ENCODE measurements at places on chromosomes 11 and 22.
A peak's percentile ranks its signal among the peaks of the same experiment; 100 is the strongest.

DNA sequence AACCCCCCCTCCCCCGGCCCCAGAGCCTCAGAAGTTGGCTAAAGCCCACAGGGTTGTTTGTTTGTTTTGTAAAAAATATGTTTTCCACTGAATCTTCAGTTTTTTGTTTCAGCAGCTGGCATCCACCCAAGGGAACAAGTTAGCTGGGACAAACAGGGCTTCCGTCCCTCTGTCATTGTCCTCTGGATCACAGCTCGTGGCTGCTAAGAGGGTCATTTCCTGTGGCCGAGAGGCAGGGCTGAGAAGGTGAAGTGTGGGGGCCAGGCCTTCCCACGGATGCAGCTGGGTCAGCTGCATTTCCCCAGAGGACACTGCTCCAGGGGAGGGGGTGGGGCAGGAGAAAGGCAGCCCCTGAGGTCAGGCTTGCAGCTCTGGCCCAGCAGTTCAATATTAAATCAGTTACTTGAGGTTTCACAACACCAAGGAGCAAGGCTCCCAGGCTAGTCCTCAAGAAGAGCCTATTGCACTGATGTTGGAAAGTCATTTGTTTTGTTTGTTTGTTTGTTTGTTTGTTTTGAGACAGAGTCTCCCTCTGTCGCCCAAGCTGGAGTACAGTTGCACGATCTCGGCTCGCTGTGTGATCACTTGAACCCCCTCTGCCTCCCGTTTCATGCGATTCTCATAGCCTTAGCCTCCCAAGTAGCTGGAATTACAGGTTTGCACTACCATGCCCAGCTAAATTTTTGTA lies 34.4 kb upstream of the SMTN start:
- no peak for DNase-seq

DNA sequence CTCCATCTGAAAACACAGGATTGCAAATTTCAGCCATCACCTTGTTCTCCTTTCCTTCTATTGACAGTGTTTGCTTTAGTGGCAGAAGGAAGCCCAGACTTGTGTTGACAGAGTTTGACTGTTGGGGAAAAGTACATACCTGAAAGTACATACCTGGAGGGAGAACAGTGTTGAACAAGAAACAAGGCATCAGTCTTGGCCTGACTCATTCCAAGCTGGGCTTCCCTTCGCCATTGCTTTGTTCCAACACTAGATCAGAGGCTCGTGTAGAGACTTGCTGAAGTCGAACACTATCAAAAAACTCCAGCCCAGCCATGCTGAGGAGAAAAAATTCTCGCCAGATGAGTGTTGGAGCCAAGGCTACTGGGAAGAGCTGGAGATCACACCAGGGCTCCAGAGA lies 133.4 kb downstream of the BBOX1 start:
- DNase-seq: no peak

GRCh38 chr11:58567889-58568512 lies 7.7 kb downstream of the LPXN start:
- DNase-seq: no peak

DNA sequence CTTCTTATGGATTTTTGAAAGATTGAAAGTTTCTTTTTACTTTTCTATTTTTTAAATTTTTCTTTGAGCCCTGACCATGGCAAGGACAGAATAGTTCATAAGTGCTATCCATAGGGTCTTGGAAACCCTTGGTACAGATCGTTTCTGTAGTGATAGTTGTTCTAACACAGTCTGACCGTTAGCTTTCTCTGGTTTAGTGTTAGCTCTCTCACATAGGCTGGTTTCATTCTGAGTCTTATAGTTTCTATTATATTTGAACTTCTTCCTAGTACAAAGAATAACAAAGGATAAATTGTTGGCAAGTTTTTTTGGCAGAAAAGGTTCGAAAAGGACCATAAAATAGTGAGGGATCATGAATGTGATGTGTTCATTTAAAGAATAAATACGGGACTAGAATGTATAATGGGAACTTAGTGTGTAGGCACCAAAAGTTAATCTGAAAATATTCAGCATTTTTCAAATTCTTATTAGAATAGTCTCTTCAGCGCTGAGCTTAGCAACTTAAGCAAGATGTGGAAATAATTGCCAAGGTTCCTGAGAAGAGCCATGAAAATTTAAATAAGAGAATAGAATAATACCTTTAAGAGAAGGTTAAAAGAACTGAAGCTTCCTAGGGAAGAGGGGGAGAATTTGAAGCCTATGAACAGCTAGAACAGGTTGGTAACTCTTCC lies 24.1 kb downstream of the FDX1 start:
- no peak for DNase-seq

DNA sequence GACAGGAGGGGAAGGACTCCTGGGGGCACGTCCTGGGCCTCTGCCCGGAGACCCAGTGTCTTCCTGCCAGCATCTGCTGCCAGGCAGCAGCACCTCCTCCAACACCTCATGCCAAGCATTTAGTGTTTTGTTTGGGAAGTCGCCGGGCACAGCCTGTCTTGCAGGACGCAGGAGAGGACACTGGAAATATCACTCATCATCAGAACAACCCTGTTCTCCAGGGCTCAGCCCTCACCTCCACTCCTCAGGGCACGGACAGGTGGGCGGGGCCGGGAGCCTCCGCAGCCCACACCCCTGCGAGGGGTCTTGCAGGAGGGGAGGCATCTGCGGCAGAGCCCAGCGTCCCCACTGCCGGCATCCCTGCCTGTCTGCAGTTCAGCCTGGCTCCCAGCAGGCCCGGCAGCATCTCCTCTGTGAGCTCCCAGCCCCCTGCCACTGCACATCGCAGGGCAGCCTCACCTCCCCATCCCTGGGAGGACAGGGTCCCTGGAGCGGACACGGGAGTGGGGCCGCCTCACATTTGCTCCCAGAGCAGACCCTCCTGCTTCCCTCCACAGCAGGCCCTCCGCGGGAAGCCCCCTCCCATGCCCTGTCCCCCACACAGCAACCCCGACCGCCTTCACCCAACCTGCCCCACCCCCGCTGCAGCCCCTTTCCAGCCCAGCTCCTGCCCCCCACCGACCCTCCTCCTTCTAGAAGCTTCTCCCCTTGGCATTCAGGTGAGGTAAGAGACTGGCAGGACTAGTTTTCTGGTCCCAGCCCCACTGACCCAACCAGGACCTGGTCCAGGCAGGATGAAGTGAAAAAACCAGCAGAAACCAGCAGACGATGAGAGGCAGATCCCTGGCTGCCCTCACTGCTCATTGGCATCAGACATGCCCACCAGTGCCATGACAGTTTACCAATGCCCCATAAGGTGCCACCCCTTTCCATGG lies 72.7 kb downstream of the BRD1 start:
- no peak for DNase-seq

DNA sequence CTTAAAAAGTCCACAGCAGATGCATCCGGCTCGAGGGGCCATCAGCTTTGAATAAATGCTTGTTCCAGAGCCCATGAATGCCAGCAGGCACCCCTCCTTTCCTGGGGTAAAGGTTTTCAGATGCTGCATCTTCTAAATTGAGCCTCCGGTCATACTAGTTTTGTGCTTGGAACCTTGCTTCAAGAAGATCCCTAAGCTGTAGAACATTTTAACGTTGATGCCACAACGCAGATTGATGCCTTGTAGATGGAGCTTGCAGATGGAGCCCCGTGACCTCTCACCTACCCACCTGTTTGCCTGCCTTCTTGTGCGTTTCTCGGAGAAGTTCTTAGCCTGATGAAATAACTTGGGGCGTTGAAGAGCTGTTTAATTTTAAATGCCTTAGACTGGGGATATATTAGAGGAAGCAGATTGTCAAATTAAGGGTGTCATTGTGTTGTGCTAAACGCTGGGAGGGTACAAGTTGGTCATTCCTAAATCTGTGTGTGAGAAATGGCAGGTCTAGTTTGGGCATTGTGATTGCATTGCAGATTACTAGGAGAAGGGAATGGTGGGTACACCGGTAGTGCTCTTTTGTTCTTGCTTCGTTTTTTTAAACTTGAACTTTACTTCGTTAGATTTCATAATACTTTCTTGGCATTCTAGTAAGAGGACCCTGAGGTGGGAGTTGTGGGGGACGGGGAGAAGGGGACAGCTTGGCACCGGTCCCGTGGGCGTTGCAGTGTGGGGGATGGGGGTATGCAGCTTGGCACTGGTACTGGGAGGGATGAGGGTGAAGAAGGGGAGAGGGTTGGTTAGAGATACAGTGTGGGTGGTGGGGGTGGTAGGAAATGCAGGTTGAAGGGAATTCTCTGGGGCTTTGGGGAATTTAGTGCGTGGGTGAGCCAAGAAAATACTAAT lies 1.9 kb downstream of the NEAT1 start:
- DNase-seq: no peak

GRCh38 chr11:94769880-94770279 lies 1.7 kb downstream of the AMOTL1 start:
- DNase-seq: no peak

- DNase-seq: no peak
Measured at GRCh38 chr22:17305076-17305475, 64.2 kb upstream of the CECR2 start.

DNA sequence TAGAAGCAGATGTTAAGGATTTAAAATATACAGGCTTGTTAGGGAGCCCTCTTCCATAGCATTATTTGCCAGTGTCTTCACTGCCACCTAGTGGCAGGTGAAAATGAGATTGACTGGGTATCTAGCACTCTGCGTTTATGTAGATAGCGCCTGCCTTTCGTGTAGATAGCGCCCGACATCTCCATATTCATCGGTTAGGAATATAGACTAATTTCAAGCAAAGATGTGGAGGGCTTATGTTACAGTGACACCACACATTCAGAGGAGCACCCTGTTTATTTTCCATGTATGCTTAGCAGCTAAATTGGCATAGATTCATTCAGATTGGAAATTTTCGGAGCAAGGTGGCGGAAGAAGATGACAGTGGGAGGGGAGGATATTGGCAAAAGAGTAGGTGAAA lies 72.0 kb downstream of the SLC5A12 start:
- DNase-seq: peak; percentile 11

DNA sequence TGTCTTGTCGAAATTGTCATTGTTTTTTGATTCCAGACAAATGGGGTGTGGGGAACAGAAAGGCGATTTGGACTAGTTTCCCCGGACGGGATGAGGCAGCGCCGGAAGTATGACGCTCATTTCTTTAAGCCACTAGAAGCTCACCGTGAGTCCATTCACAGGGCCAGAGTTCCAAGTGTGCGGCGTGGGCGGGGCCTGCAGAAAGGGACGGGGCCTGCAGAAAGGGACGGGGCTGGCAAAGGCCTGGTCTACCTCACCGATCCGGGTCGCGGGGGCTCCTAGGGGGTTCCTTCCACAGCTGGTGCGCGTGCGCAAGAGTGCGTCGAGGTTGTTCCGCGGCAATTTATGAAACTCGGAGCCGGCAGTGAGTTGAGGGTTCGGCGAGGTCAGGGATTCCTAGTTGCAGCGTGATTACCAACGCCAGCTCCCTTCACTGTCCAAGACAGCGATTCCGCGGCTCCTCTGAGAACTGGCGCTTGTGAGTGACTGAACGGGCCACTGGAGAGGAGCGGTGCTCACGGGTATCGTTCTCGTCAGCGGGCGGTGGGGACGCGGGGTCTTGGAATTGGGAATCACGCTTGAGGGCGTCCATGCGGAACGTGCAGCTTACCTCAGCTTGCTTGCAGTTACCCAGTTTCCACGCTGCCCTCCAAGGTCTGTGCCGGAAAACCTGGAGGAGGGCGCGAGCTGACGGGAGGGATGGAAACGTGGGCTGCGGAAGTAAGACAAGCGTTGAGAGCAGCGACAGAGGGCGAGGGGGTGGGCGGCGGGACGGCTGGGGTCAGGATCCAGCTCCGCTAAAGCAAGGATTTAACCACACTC lies at the start of gene ZNF215:
Gene ZNF215 (plus strand): TSS at position 219 of the 822 bp plus-strand sequence. CDS start 5,847 bp downstream, outside the sequence.
- DNase-seq: no peak

DNA sequence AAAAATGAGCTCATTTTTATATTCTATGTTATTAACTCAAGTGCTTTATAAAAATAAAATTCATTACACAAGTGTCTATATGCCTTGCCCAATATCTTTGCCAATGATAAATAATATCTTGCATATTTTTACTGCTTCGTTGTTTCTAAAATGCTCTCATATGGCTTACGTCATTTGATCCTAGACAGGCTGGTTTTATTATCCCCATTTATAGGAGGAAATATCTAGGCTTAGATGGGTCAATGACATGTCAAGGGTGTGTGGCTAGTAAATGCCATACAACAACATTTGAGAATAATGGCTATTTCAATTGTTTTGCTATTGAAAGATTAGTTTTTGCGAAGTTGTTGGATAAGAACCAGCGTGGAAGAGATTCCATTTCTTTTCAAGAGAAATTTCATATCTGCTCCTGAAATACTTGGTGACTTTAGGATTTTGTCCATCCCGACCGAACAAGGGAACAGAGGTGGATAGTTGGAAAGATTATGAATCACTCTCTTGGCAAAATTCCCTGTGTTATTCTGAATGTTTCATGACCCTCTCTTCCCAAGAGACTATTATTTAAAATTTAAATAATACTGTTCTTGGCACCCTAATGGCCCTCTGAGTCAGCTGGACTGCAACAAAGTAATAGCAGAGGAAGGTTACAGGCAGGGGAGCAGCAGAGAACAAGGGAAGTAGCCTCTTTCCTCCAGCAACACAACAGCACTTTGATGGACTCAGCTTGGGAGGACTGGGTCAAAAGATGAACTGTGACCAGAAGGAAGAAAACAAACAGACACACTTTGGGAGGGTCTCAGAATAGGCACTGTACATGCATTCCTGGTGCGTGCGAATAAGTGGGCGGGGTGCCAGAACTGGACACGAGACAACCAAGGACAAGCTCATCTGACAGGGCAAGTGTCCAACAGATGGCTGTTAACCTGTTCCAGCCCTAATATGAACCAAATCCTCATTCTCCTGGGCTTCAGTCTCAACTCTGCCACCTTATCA lies 94.5 kb downstream of the ME3 start:
- DNase-seq: no peak

- DNase-seq: no peak
Measured at GRCh38 chr11:19658344-19658743, 54.3 kb upstream of the NAV2 start.

DNA sequence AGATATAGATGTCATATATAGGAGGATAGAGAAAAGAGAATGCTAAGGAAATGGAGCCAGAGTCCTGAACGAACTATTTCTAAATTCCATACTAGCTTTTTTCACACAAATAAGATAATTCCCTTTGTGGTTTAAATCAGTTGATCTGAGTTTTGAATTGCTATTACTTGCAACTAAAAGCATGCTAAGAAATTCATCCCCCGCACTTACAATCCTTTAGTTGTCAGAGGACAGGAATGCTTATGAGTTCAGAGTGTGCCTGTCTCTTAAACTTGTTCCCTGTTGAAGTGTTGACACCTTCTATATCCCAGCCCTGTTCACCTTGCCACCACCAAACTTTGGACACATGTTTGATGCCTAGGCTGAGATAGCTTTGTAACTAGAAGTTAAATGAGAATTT lies 406.2 kb downstream of the METTL15 start:
- DNase-seq: no peak

- DNase-seq: no peak
Measured at GRCh38 chr22:39738746-39739145, 154.8 kb downstream of the ENTHD1 start.

- DNase-seq: no peak
Measured at GRCh38 chr11:86688398-86689179, 16.2 kb upstream of the ME3 start.

- DNase-seq: no peak
Measured at GRCh38 chr11:100810146-100810545, 123.1 kb downstream of the ARHGAP42 start.

- DNase-seq: no peak
Measured at GRCh38 chr22:48581796-48582469, 1245.7 kb downstream of the BRD1 start.

- DNase-seq: no peak
Measured at GRCh38 chr11:58490827-58491226, 17.1 kb downstream of the OR5B21 start.

Data from NCI-H187 treated with DMSO at 0.1 percent for 48 hours (cell line).